ENCODE measurements at places on chromosomes 6 and 20.

GRCh38 chr6:71544028-71544427, 255.4 kb downstream of the OGFRL1 start:
- no peak for DNase-seq

- DNase-seq: no peak
Measured at GRCh38 chr20:58551631-58552030, 36.4 kb upstream of the APCDD1L start.

GRCh38 chr6:41578217-41579087, 32.3 kb downstream of the FOXP4 start:
- DNase-seq: no peak

DNA sequence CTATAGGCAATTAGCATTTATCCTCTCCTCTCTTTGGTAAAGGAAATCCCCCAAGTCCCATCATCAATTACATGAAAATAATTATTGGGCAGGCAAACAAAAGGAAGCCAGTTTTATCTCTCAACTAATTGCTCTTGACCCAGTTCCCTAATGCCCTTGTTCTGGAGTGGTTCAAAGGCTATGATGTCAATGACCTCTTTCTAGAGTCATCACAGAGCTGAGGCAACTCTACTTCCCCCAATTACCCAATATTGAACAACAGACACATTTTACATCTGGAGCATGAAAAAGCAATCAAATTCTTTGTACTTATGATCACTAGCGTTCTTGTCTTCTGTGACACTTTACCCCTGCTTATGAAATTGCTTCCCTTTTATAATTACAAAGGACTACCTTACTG, 43.5 kb downstream of the NT5E start:
- no peak for DNase-seq

GRCh38 chr6:157535340-157536222, 154.6 kb downstream of the ZDHHC14 start:
- peak; percentile 22 for DNase-seq

- DNase-seq: no peak
Measured at GRCh38 chr20:1802385-1803060, 92.7 kb upstream of the SIRPA start.

- no peak for DNase-seq
Measured at GRCh38 chr6:132733814-132734213, 20.0 kb upstream of the VNN1 start.

DNA sequence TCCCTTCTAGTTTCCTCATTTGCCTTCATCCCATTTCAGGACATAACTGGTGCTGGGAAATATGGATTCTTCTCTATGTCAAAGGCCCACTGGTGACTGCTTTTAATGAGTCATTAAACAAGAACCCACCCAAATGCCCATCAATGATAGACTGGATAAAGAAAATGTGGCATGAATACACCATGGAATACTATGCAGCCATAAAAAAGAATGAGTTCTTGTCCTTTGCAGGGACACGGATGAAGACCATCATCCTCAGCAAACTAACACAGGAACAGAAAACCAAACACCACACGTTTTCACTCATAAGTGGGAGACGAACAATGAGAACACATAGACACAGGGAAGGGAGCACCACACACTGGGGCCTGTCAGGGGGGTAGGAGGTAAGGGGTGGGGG, 310.7 kb downstream of the ESR1 start:
- DNase-seq: no peak

GRCh38 chr6:27294409-27294808, 17.7 kb downstream of the POM121L2 start:
- no peak for DNase-seq

DNA sequence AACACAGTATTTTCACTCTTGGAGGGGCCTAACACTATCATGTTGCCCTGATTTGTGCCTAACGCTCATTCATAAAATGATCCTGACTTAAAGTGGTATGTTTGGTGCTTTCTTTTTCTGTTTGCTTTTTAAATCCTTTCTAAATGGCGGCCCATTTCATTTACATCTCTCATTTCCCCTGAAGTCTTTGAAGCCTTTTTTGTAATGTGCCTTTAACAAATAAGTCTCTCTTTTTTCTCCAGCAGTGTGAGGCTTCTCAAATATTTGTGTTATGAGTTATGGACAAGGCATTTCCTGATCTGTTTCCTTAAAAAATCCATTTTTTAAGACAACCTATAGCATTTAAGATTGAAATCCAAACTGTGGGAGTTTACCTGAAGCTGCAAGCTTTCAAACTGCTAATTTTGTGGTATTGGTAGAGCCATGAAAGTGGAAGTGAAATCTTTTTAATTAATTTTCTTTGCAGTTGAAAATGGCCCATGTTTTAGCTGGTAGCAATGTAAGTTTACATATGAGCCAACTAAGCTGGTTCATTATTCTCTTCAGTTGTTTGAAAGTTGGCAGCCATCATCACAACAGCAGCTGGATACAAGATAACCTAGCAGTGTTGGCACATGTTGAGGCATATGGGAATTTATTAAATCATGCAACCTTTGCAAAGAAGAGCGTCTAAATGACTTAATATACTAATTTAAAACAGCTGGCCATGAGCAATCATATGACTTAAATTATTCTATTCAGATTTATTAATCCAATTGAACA, 469.7 kb downstream of the CDKAL1 start:
- DNase-seq: peak; percentile 68

DNA sequence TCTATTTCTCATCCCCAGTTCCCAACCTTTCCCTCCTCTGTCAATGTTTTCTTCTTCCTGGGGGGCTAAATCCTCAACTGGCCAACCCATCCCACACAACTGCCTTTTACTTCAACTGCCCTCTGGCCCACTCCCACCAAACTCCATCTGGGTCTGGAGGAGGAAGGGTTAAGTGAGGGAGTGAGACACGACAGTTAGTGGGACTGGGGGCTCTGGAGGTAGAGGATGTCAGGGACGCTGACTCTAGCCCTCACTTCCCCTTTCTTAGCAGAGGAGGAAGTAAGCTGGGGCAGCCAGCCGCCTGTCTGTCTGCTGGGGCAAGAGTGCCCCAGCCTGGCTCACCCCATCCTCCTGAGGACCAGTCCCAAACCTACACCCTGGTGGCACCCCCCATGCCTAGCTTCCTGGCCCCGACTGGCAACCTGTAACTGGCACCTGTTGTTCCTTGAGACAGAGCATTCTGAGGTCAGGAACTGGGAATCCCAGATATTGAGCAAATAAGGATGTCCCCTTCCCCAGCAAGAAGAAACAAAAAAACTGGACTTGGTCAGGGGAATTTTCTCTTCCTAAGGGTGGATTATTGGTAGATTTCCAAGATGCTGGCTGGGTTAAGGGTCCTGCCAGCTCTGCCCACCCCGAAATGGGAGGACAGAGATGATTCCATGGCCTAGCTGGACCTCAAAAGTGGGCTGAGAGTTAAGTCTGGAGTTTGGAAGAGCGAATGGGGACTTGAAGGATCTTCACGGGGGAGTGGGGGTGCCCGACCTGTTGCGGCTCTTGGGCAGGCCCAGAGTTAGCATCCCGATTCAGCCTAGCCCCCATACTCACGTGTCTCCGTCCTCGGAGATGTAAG, 971 bp downstream of the NFKBIE start:
- no peak for DNase-seq

GRCh38 chr6:163826629-163827028, 412.1 kb downstream of the QKI start:
- DNase-seq: no peak
